ENCODE measurements at places on chromosomes 7 and 10.
A peak's percentile ranks its signal among the peaks of the same experiment; 100 is the strongest.

- DNase-seq = no peak
Observed at GRCh38 chr7:34747176-34747781, 89.3 kb downstream of the NPSR1 start.

DNA sequence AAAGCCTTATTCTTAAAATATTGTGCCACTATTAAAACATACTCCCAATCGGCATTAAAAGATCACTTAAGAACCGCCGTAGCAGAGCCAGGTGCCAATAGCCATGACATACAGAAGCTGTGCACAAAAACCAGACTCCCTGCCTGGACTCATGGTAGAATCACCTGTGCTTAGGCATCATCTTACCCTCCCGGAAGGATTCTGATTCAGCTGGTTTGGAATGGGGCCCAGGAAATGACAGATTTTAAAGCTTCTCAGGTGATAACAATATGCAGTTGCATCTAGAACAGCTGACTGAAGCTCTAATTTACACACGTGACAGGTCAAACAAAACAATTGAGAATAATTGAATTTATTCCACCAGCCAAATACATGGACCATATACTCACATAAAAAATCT is 10.7 kb downstream of the A1CF start:
- DNase-seq = no peak

- DNase-seq = peak; percentile 6
Observed at GRCh38 chr7:85287106-85287825, 100.4 kb upstream of the SEMA3D start.

GRCh38 chr7:72706521-72706920 is 121.5 kb downstream of the TYW1B start:
- DNase-seq = no peak

DNA sequence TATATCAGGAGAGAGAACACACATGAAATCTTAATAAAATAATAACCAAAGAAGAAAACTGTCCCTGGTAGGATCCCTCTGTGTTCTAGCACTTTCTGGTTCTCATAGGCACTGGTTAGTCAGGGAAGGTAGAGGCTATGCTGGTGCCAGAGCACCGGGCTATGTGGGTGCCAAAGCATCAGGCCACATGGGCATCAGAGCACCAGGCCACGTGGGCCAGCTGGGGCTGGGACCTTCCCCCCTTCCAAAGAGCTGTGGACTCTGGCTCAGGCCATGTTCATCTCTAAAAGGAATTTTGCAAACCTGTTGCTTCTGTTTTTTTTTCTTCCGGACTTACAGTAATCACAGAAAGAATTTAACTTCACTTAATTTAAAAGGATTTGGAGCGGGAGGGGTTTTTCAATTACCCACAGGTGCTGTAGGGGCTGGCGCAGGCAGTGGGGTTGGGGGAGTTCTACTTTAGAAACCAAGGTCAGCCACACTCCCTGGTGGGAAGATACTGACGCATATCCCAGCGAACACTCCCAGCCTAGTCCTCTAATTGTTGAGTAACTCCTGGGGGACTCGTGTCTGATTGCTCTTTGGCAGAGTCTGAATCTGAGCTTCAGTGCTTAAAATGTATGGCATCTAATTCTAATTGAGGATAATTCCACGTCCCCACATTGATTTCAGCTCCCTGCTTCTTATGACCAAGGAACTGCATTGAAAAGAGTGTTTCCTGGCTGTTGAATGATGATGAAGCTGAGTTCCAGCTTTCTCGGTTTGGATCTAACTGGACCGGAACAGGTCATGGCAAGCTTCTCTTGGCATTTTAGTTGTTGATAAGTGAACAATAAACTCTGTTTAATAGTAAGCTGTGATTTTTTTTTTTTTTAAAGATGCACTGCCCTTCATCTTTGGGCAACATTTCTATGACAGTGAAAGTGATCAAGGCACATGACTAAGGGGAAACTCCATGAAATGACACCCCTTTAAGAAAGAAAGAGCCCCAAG is 110.7 kb upstream of the FZD8 start:
- no peak for DNase-seq

- DNase-seq = no peak
Observed at GRCh38 chr10:80191589-80192270, 13.6 kb downstream of the ANXA11 start.

DNA sequence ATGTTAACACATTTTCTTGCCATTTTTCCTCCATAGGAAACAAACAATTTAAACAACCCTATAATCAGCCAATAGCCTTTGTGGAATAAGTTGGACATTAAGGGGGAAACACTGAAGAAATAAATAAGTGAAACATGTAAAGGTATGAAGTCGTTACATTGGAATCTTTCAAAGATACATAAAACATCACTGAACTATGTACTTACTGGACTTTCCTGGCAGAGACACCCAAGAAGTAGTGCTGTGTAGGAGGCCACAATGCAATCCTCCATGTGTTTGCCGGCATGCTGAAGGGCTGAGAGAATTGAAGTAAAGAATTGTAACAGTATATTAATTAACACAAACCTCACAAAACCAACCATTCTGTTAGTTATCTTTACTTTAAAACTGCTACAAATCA is 76.5 kb upstream of the GRID1 start:
- peak; percentile 3 for DNase-seq

GRCh38 chr10:77146712-77147336 is 490.8 kb downstream of the KCNMA1 start:
- no peak for DNase-seq

DNA sequence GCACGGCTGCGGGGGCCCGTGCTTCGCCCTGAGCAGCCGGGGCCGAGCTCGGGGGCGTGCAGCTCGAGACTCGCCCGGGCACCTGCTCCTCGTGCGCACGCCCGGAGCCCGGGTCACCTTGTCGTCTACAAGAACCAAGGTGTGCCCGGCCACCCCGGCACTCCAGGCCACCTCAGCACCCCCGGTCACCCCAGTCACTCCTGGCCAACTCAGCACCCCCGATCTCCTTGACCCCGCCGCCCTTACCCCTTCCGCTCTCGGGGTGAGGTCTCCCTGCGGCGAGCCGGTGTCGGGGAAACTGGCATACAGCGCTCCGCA is 268 bp upstream of the IGFBP3 start:
- DNase-seq = no peak

DNA sequence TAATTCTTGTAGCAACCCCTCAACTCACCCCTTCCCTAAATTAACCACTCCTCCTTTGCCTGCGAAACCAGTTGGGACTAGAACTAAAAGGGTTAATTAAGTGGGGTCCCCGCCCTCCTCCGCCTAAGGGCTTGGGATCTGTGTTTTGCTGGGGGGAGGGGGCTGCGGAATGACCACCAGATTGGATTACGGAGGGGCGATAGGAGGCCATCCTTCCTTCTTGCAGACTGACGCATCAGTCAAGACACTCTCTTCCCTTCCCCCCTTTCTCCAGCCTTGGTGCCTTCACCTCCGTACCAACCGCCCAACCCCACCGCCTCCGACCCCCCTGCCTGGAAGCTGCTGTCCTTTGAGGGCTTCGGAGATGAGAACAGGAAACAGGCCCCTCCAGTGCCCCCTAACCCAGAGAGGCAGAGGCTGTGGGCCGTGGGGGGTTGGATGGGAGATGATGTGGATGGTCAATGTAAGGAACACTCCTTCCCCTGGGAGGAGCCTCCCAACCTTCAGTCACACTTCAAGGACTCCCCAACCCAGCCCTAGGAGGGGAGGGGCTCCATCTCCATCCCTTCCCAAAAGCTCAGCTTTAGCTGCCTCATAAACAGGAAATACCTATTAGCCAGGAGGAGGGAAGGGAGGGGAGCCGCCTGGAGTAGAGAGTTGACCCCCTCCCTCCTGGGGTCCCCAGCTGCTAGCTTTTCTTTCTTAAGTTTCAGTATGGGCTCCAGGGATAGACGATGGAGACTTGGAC is 997 bp upstream of the LDB1 start:
- DNase-seq = peak; percentile 87

All from HCEC 1CT (cell line).